ENCODE measurements at places on chromosomes 7 and 10.

- no peak for DNase-seq
Measured at GRCh38 chr10:34520084-34520483, 295.0 kb downstream of the PARD3 start.

DNA sequence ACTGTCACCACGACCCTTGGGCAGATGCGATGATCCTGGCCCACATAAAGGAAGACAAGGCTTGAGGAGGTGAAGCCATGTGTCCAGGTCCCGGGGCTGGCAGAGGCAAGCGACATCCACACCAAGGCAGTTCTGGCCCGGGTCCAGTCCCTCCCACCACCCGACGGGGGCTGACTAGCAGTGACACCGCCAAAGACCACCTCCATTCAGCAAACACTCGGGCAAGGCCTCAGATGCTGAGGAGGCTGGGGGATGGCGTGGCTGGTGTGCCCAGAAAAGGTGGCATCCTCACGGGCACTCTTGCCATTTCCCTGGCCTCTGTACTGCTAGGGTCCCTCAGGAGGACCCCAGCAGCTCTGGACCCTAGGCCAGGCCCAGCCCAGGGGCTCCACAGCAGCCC lies 219.0 kb downstream of the ELFN1 start:
- no peak for DNase-seq

DNA sequence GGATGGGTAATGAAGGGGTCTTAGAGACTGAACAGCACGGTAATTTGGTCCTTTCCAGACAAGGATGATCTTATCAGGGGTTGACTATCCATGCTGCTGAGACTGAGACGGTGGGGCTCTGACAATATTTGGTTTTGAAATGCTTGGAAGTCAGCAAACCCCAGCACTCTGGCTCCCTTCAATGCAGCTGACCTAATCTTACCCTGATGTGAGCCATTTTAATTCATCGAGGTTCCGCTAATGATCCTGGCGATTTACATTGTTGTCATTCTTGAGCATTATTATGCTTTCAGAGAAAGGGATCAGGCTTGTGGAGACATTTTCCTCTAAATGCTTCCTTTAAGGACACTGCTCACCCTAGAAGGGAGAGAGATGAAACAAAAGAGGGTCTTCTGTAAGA lies 114.6 kb upstream of the BMPER start:
- no peak for DNase-seq

- no peak for DNase-seq
Measured at GRCh38 chr7:47501406-47501805, 80.5 kb downstream of the TNS3 start.

DNA sequence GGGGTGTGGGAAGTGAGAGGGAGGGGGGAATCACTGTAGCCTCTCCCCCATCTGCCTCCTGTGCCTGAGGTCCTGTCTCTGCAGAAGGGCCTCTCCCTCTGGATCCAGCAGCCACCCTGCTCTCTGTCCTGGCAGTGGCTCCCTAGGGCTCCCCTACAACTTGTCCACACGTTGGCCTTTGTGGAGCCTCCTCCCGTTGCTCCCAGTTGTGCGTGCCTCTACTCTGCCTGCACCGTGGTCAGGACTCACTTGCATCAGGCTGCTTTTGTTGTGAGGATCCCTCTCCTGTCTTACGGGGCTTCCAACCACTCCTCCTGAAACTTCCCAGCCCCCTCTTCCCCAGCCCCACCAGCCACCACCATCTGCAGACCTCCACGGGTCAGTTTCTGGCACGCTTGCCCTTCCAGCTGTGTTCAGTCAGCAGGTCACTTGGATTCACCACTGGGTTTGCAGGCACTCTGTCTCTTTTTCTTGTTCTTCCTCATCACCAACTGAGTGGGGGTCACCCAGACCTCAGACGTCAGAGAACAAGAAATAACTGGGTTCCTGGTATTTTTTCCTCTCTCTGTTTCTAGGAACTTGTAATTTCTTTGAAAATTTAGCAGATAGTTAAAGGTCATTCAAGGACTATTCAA lies 62.3 kb downstream of the RAMP3 start:
- DNase-seq = no peak

DNA sequence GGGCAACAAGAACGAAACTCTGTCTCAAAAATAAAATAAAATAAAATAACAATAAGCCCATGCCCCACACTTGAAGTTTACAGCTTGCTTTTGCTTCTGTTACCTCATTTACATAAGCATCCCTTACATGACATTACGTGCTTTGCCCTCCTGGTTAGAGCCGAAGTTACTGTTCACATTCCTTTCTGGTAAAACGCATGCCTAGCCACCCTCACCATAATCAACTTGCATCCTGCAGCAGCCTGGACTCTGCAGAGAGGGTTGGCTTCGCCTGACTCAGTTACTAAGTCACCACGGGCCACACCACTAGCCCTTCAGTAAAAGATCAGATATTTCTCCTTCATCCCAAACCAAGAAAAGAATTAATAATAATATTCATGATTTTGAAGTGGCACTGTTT lies 736.0 kb upstream of the AUTS2 start:
- no peak for DNase-seq

GRCh38 chr7:106125417-106125816 lies 13.3 kb upstream of the SYPL1 start:
- DNase-seq = no peak

GRCh38 chr10:6025683-6026255 lies 36.4 kb downstream of the IL2RA start:
- no peak for DNase-seq

GRCh38 chr10:110651044-110651958 lies 7.2 kb downstream of the RBM20 start:
- peak; percentile 12 for DNase-seq

DNA sequence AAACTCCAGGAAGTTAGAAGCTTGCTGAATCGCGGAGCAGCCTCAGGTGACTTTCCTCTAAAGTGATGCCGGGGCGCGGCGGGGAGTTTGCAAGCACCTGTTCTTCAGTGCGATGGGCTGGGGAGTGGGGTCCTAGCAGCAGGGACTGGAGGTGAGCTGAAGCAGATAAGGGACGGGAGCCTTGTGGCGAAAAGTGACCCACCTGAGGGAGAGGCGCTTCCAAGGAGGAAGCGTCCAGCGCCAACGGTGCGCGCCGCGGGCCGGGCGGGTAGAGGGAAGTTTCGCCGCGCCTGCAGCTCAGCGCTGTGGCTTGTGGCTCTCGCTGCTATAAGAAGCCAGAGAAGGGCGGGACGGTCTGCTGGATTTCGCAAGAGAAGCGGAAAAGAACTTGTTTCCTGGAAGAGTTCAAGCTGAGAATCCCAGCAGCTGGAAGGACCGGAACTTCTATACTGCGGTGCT lies at the start of gene STEAP4:
Gene STEAP4, minus strand, starts transcription at position 305 of the 459 bp plus-strand sequence. CDS start 22,625 bp downstream, outside the sequence.
- peak; percentile 84 for DNase-seq

DNA sequence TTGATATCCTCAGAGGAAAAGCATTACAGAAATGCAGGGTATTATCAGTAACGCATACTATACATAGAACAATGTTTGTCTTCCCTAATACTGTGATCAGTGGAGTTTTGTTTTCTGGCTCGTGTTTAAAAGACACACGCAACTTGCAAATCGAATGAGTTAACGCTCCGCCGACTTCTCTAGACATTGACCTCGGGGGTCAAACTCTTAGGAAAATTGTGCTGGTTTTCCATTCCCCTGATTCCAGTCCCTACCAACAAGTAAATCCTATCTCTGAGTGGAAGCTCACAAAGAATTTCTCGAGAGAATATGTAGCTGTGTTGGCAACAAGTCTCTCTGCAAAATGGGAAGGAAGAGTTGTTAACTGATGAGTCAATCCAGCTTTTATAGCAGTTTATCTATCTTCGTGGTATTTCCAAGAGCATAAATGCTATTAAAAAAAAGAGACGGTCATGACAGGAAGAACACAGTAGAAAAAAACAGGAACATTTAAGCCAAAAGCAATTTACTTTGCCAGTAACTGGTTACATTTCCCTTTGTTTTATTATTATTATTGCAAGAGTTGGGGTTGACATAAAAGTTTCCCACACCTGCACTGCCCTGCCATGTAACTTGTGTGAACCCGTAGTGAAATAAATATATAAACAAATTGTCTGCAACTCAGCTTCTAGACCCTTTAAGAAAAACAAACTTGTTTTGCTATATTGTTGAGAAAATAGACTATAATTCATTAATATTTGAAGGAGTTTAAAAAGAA lies 144.4 kb downstream of the ARID5B start:
- DNase-seq = peak; percentile 79

DNA sequence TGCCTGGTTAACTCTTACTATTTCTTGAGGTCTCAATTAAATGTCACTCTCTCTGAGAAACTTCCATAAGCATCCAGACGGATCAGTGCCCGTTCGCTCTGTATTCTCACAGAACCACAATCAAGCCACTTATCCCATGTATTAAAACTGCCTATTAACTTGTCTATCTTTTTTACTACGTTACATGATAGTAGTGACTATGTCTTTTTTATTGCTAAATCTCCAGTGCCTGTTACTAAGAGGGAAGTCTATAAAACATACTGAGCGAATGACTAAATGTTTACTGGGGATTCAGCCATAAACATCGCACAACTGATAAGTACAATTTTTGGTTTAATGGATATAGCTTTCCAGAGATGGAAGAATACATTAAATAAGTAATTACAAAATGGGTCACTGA lies 399.9 kb downstream of the NXPH1 start:
- no peak for DNase-seq

- peak; percentile 27 for DNase-seq
Measured at GRCh38 chr10:91987397-91988037, 63.9 kb downstream of the BTAF1 start.

GRCh38 chr7:84232646-84233045 lies 38.1 kb upstream of the SEMA3A start:
- DNase-seq = peak; percentile 34

GRCh38 chr7:151520419-151521261 lies 945 bp upstream of the RHEB start:
- DNase-seq = peak; percentile 27

DNA sequence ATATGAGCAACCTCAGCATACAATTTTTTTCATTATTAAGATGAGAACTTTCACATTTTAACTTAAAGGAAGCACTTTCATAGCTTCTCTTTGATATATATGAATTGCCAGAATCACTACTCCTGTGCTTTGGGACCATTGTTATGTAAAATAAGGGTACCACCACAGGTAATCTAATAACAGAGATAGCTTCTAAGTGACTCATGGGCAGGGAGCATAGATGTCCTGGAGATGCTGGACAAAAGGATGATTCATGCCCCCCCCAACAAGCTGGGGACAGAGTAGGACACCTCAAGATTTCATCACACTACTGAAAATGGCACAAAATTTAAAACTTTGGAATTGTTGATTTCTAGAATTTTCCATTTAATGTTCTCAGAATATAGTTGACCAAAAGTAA lies 641.1 kb downstream of the PCDH15 start:
- no peak for DNase-seq

- no peak for DNase-seq
Measured at GRCh38 chr10:99870123-99870730, 87.8 kb downstream of the ABCC2 start.

- DNase-seq = no peak
Measured at GRCh38 chr10:117217196-117217761, 20.0 kb downstream of the KCNK18 start.

- DNase-seq = no peak
Measured at GRCh38 chr7:32143301-32143700, 73.1 kb upstream of the PDE1C start.

DNA sequence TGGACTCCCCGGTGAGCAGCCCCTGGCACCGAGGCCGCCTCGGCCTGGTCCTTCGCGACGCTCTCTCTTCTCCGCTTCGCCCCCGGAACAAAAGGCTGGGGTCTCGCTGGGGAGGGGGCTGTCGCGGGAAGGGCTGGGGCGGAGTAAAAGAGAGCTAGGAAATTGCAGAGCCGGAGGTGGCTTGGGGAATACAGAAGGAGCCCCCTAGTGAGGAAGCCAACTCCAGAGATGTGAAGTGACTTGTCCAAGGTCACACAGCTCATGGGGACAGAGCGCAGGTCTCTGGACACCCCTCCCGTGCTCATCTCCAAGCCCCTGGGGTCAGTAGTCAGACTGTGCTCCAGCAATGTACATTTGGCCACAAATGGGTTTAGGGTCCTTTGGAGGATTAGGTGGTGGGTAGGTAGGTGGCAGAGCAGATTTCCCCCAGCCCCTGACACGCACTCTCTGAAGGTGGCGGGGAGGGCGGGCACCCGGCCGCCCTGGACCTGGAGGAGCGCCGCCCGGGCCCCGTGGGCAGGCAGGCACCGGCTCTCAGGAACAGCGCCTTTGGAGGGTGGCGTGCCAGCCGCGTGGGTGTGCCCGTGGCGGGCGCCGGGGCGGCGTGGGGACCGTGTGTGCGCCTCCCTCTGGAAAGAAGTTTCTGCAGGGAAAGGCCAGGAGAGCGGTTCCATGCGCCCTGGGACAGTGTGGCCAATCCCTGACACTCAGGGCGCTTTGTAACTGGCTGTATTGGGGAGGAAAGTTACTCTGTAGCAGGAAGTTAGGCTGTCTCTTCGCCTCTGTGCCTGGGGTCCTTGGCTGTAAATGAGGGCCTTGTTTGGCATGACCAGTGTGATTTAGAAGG lies 910 bp downstream of the WIPF3 start:
- no peak for DNase-seq

GRCh38 chr7:45515346-45515745 lies 58.8 kb upstream of the ADCY1 start:
- no peak for DNase-seq

DNA sequence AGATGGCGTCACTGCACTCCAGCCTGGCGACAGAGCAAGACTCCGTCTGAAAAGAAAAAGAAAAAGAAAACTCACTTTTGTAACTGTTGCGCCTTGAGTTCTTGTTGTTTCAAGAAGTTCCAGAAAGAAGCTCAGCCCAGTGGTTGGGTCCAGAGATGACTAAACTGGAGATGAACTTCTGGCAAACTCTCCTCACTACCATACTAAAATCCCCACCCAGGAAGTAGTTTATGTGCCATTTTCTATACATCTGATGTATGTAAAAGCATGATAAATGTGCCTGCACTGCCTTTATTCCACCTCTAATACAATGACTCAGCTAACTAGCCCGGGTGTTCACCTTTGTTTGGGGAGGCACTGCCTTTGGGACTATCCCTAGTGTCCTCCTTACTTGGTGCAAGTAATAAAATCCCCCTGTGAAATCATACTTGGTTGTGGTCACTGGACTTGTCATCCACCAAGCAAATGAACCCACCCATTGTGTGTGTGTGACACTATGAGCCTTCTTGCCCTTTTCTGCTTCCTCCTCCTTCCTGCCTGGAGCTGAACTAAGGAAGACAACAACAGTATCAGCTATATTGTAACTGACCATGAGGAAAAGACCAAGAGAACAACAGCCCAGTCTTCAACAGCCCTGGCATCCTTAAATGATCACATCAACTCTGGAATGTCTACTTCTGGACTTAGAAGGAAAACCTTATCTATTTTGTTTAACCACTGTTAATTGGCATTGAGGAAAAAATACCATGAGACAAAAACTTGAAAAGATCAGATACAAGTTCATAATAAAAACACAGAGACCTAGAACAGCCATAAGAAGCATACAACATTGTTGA lies 33.6 kb downstream of the JMJD1C start:
- DNase-seq = peak; percentile 83

GRCh38 chr7:141550386-141551093 lies 670 bp upstream of the AGK start:
- DNase-seq = no peak

DNA sequence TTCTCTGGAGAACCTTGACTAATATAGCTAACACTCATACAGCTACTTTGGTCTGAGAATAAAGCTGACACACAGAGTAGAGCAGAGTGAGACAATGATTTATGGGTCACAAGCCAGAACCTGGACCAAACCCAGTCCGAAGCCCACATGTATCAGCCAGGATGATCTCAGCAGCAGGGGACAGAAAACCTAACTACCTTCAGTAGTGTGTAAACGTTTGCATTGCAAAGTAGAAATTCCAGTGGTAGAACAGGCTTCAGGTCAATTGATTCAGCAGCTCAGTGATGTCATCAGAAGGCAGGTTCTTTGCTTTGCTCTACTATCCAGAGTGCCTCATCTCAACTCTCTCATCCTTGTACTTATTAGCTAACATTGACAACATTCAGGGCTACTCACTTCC lies 62.5 kb upstream of the PALS2 start:
- no peak for DNase-seq

All from inflammatory macrophage treated with lipopolysaccharide for 4 hours (primary cell).